CMK (cell line): ENCODE measurements at places on chromosomes 6 and 20.
A peak's percentile ranks its signal among the peaks of the same experiment; 100 is the strongest.

- no peak for DNase-seq
Observed at GRCh38 chr20:57270204-57270984, 4.0 kb upstream of the BMP7 start.

- no peak for DNase-seq
Observed at GRCh38 chr6:165118736-165119135, 190.7 kb downstream of the C6orf118 start.

- no peak for DNase-seq
Observed at GRCh38 chr6:33904747-33905065, 100.9 kb upstream of the MLN start.

DNA sequence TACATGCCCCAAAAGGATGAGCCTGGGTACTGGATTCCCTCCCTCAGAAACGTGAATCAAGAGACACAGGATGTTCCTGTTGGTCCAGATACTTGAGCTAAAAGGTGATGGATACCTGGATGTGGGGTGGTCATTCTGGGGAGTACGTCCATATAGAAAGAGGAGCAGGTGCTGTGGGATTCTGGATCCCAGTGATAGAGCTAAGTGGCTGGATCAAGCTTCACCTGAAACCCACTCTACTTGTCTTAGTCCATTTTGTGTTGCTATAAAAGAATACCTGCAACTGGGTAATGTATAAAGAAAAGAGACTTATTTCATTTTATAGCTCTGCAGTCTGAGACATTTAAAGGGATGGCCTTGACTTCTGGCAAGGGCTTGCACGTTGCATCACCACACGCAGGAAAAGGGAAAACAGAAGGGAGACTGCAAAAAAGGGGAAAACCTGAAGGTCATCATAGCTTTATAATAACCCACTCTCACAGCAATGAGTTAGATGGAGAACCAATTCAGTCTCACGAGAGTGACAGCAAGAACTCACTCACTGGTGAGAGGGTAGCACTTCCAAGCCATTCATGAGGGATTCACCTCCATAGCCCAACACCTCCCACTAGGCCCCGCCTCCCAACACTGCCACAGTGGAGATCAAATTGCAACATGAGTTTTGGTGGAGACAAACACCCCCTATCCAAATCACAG, 31.2 kb downstream of the RIPOR3 start:
- no peak for DNase-seq

DNA sequence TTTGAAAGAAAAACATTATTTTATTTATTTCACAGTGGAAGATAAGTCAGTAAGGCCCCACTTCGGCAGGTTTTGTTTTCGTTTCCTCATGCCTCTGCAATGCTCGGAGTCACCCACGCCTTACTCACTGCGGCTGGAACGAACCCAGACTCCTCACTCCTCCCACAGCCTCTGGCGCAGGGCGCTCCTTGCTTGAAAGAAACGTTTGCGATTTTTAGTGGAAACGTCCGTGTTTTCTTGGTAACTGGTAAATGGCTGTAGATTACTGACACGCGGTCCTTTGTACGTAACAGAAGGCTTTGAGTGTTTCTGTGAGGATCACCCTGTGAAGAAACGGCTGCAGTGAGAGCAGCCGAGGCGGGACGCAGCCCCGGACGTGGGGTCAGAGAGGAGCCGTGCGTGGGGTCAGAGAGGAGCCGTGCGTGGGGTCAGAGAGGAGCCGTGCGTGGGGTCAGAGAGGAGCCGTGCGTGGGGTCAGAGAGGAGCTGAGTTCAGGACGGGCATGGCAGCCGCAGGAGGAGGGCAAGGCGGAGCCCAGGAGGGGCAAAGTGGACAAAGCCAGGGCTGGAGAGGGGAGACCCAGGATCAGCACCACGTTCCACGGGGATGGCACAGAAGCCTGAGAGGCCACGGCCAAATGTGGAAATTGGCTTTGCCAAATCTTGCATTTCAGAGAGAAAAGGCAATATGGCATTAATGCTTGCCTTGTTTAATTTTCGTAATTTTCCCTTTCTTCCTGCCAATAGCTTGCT, 198.6 kb upstream of the THBS2 start:
- DNase-seq = no peak

- no peak for DNase-seq
Observed at GRCh38 chr6:36129941-36130666, at the start of gene MAPK13. Gene MAPK13, plus strand, starts transcription at chr6:36130513. Its CDS starts 70 bp downstream, at chr6:36130583.

GRCh38 chr20:9166153-9166780, 97.4 kb downstream of the PLCB4 start:
- DNase-seq = no peak

DNA sequence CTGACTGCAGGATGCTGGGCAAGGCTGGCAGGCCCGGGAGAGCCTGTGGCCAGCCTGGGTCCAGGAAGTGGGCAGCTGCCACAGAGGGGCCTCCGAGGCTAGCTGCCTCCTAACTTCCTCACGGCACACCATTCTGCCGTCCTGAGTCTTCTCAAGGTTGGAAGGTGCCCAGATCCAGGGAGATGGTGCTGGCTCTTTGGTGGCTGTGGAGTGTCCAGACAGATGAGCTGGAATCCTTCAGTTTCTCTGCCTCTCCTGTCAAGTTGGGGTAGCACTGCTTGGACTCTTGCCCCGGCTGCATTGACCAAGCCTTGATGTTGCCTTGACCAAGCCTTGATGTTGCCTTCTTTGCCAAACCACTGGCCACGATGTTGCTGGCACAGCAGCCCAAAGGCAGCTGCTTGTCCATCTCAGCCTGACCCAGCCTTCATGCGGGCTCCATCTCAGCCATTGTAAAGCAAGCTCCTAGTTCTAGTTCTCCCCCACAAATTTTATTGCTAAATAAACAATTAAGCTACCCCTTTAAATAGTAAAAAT, 75.1 kb upstream of the AFDN start:
- no peak for DNase-seq

DNA sequence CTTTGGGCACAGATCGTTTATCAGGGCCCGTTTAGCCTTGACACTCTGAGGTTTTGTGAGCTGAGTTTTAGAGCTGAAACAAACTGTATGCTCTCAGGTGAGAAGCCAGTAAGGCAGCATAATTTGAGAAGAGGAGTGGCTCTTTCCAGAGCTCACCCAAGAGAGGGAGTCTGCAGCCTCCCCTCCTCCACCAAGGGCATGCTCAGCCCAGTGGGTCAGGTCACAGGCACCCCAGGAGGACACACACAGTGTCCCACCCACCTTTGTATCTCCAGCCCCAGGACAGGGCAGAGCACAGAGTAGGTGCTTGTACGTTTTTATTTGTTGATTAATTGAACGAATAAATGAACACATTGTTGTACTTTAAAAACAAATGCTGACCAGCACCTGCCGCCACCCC, 3.4 kb downstream of the TSPO2 start:
- DNase-seq = no peak

GRCh38 chr6:118893064-118893806, 717 bp upstream of the ASF1A start:
- peak; percentile 52 for DNase-seq

- DNase-seq = no peak
Observed at GRCh38 chr20:37734228-37734985, 40.6 kb downstream of the CTNNBL1 start.

DNA sequence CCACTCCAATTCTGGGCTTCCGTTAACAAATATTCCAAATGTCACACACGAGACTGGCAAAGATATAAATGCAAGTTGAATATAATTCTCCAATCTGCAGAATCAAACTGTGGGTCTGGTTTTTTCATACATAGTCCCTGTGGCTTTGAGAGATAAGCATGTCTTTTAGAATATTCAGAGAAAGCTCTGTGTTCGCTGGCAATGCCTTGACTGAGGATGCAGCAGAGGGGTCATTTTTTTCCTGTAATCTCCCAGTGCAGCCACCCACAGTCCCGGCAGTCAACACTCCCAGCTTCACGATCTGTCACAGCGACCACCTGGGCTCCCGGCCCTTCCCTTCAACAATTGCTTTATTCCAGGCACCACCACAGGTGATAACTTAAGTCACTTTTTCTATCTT, 30.5 kb downstream of the MUC22 start:
- no peak for DNase-seq

DNA sequence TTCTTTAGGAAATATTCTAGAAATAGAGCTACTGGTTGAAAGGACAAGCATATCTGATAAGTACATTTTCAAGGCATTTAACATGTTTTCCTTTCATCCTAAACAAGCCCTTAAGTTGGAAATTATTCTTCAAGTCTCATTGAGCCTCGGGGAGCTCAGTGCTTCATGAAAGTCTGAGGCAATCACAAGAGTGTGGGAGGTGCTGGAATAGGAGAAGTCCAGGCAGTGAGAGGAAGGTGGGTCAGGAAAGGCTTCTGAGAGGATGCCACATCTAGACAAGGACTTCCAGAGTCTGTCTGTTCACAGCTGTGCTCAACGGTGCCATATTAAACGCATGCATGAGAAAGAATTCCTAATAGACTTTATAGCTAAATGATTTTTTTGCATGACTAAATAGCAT, 69.8 kb downstream of the CD83 start:
- no peak for DNase-seq

GRCh38 chr6:46412662-46413061, 78.6 kb downstream of the RCAN2 start:
- no peak for DNase-seq

DNA sequence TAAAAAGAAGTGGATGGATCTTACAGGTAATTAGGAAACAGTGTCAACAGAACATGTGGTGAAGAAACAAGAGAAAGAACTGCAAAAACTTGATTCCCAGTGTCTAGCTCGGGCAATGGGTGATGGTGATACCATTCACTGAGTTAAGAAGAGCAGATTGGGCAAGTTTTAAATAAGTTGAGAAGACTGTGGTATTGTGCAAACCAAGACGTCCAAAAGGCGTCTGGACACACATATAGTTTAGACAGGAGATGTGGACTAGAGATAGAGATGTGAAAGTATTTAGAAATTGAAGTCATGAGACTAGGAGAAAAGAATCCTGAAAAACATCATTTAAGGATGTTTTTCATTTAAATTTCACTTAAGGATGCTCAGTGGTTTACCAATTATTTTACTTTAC, 53.9 kb downstream of the CDK19 start:
- DNase-seq = no peak

DNA sequence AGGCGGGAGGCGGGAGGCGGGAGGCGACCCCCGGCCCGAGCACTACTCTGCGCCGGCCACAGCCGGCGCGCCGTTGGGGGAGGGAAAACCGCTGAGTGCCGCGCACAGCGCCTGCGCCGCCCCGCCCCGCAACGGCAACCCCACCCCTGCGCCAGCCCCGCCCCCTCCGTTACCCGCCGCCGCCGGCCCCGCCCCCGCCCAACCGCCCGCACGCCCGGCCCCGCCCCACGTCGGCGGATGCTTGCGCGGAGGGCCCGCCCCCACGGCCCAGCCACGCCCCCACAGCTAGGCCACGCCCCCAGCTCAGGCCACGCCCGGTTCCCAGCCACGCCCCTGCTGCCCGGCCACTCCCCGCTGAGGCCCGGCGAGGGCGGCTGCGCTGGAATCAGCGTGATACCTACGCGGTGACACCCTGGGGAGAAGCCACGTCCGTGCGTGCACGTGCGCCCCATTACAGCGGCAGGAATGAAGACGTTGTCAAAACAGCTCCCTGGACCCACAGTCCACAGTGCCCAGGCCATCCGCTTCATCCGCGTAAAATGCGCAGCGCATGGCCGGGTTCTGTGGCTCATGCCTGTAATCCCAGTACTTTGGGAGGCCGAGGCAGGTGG, at the start of gene TCFL5:
TCFL5 (minus strand) TSS at position 97 of the 611 bp plus-strand sequence. CDS start 152 bp downstream, outside the sequence.
- DNase-seq = peak; percentile 78

GRCh38 chr6:116772450-116772849, 6.9 kb upstream of the FAM162B start:
- no peak for DNase-seq

DNA sequence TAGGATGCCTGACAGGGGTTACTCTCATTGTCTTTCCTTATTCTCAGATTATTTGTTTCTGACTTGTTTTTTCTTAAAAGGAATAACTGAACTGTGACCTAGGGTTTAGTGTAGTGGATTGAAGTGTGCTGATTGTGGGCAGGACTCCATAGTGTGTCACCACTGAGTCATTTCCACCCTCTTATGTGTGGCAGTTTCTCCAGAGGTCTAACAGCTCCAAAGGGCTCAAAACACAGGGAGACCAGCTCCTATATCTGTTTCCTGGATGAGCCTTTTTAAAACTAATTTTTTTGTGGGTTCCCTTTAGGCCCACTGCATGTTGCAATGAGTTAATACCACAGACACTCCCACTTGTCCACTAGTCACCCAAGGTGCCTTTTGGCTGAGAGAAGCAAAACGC, 951.1 kb upstream of the ADGRB3 start:
- no peak for DNase-seq

- no peak for DNase-seq
Observed at GRCh38 chr6:162068340-162068739, 659.2 kb downstream of the PRKN start.

DNA sequence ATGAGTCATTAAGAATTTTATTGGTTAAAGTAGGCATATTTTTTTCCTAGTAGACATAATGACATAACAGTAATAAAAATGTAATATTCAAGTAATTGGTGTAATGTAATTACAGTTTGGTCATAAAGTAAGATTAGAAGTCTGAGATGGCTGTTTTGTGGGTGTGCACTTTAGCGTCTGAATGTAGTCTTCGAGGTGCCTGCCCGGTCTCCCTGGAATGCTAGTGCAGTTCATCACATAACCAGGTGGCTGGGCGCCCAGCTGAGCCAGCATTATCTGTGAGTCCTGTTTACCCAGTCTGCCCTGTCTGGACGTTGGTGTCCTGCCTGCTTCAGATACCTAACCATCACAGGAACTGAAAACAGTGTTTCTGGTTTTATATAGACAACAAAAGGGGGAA, 419.1 kb downstream of the CDC5L start:
- no peak for DNase-seq

GRCh38 chr6:128491100-128491581, 29.3 kb downstream of the PTPRK start:
- no peak for DNase-seq

- DNase-seq = no peak
Observed at GRCh38 chr6:17525637-17526036, 74.5 kb upstream of the FAM8A1 start.
